Effector memory CD4-positive, alpha-beta T cell (primary cell): ENCODE measurements at places on chromosomes 7 and 10.

- DNase-seq = no peak
Observed at GRCh38 chr10:122165484-122166276, 105.4 kb upstream of the BTBD16 start.

GRCh38 chr10:14653271-14654161 is 121.2 kb downstream of the FAM107B start:
- no peak for DNase-seq

DNA sequence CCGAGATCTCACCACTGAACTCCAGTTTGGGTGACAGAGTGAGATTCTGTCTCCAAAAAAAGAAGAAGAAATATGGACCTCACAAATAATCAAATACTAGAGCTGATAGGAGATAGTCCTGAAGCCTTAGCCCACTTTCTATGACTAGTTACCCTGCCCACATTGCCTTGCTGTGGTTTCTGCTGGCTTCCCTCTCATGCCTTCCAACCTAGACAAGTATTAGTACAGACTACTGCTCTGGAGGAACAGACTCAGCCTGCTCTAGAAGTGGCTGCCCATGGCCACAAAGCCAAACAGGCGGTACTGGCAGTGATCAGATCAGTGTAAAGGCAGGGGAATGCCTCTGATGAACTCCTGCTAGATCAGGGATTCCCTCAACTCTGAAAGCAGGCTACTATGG is 89.7 kb upstream of the PRKAR2B start:
- no peak for DNase-seq

DNA sequence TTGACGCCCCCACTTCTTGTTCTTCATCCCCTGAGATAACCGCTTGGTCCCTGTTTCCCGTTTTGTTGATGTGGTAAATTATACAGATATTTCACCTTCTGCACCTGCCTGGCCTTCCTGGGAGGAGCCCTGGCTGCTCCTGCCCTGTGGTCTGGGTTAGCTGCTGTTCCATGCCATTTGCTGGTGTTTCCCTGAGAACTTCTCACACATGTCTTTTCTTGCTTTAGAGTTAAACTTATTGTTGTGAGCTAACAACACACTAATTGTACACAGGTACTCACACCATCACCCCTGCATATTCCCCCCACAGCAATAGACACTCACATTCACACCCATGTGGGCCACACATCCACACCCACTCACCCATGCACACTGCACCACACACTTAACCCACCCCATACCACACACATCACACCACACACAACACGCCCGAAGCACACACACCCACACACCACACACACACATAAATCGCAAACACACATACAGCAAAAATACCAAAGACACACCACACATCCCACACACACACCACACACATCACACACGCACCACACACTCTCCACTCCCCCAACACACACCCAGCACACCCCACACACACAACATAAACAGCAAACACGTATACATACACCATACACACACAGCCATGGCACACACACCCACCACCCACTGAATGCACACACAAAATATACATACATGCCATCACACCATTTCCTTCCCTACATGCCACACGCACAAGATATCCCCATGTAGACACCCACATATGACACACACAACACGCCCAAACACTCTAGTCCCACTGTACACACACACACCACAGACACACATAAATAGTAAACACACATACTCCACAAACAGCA is 19.4 kb upstream of the ANTXRL start:
- DNase-seq = no peak

GRCh38 chr7:87850836-87851593 is 25.1 kb downstream of the SLC25A40 start:
- DNase-seq = no peak

GRCh38 chr7:134825666-134826065 is 46.2 kb downstream of the CALD1 start:
- DNase-seq = no peak

DNA sequence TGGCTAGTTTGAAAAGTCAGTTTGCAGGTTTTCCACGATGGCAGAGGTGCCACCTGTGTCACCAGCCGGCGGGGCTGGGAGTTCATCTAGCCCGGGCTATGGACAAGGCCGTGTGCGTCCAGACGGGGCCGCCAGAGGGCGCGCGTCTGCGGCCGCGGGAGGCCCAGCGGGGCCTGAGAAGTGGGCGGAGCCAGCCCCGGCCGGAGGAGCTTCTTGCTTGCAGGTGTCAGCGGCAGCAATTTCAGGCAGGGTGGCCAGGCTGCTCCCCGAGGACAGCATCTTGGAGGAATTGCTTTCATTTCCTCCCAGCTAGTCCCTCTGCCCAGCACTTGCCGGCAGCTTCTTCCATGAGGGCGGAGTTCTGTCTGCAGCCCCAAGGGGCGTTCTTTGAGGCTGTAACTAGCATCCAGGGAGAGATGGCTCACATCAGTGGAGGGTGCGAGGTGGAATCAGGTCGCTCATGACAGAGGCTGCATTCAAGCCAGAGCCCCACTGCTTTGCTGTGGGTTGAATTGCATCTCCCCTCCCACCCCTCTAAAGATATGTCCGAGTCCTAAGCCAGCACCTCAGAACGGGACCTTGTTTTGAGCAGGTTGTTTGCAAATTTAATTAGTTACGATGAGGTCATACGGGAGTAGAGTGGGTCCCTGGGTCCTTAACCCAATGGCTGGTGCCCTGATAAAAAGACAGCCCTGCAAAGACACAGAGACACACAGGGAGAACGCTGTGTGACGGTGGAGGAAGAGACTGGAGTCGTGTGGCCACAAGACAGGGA is 85.9 kb upstream of the MKI67 start:
- peak; percentile 76 for DNase-seq

- no peak for DNase-seq
Observed at GRCh38 chr7:141483044-141483443, 68.2 kb upstream of the AGK start.

GRCh38 chr7:17934612-17935240 is 5.6 kb downstream of the SNX13 start:
- DNase-seq = no peak

DNA sequence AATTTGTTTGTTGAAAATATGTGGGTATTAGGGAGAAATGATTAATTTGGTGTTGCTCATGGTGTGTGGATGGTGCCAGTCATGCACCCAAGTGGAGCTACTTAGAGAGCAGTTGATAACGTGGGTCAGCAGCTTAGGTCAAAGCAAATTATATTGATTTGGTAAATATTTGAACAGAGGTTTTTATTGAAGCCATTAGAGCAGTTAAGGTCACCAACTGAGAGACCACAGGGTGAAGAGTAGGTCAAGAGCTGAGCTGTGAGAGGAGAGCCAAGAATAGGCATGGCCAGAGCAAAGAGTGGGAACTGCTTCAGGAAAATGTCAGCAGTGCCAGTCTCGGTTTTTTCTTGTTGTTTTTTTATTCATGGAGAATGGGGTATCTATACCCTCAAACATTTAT is 97.9 kb downstream of the TMEM168 start:
- DNase-seq = no peak

DNA sequence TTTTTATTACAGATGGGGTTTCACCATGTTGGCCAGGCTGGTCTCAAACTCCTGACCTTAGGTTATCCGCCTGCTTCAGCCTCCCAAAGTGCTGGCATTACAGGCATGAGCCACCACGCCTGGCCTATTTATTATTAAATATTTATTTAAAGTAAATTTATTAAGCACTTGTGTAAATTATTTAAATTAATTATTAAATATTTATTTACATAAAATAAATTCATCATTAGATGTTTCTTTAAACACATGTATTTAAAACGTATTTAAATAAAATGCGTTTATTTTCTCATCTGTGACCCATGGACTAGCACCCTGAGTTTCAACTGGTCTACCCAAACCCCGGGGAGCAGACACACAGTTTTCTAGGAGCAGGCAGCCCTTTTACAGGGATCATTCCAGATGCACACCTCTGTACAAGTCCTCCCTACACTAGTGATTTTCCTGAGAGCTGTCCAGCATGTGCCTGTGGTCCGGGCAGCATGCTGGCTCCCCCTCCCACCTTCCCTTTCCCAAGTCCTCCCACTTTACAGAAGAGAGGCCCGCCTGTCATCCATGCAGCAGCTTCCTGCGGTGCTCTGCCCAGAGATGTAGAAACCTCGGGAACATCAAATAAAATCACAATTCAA is 89.2 kb upstream of the ATP6V0A4 start:
- no peak for DNase-seq

- no peak for DNase-seq
Observed at GRCh38 chr10:17872191-17873091, 63.3 kb downstream of the MRC1 start.

DNA sequence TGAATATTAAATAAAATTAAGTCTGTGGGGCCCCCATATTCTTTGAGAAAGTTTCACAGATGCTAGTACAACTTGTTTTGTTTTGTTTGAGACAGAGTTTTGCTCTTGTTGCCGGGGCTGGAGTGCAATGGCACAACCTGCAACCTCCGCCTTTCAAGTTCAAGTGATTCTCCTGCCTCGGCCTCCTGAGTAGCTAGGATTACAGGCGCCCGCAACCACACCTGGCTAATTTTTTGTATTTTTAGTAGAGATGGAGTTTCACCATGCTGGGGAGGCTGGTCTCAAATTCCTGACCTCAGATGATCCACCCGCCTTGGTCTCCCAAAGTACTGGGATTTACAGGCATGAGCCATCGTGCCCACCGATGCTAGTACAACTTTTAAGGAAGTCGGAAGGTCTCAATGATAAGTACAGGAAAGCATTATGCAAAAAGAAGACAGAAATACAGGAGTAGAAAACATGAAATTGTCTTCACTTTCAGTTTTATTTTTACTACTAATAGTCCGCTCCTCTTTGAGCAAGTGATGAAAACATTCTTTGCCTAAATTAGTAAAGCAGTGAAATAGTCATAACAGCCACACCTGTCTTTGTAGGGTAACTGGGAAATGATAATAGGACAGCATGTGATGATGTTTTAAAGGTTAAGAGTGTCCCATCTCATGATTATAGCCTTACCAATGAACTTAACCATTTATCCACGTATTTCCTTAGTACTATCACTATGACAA is 147.5 kb downstream of the SEMA3D start:
- no peak for DNase-seq

DNA sequence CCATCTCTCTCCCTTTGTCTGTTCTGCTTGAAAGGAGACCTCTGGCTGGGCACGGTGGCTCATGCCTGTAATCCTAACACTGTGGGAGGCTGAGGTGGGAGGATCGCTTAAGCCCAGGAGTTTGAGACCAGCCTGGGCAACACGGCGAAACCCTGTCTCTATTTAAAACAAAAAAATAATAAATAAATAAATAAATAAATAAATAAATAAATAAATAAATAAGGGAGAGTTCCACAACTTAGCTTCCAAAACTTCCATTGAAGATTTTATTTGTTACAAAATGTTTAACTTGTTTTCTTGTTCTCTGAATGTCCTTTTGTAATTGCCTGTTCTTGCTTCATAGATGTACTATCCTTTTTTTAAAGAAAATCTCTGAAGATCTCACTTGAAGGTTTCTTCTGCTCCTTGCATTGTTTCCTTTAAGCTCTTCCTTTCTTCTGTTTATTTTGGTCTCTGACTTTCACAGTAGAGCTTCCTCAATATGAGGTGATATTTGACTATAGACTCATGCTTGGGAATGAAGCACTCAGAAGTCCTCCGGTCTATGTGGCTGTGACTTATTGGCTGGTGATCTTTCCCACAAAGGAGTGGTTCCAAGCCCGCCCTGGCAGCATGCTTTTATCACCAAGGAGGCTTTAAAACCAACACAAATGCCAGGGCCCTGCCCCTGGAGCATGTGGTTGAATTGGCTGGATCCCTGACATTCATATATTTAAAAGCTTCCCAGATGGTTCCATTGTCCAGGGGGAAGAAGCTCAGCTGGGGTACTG is 18.1 kb upstream of the NPTX2 start:
- DNase-seq = no peak

GRCh38 chr10:15365692-15366091 is 5.4 kb downstream of the FAM171A1 start:
- DNase-seq = no peak

GRCh38 chr10:79322616-79323543 is 24.4 kb upstream of the PPIF start:
- peak; percentile 63 for DNase-seq

GRCh38 chr7:157640144-157640543 is 303.3 kb downstream of the DNAJB6 start:
- no peak for DNase-seq

DNA sequence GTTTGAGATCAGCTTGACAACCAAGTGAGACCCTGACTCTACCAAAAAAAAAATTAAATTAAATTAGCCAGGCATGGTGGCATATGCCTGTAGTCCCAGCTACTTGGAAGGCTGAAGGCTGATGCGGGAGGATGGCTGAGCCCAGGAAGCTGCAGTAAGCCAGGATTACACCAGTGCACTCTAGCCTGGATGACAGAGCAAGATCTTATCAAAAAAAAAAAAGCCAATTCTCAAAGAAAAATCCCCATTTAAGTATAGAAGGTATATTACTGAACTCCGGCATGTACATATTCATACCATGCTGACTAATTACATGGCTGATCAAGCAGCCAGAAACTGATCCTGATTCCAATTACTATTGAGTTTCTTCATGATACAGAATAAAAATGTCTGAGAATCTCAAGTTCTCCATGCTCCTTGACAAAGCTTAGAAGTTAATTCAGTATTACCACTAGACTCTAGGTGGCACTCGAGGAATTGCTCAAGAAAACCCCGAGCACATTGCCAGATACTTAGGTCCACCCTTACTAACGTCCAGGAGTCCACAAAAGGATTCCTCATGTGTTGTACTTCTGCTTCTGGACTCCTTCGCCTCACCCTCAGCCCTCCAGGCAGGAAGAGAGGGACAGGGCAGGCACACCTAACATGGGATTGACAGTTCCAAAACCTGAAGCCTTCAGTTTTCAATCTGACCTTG is 148.9 kb downstream of the PARD3 start:
- no peak for DNase-seq

- no peak for DNase-seq
Observed at GRCh38 chr10:101557541-101557940, 30.5 kb downstream of the POLL start.

GRCh38 chr7:22669692-22670421 is 57.1 kb upstream of the IL6 start:
- no peak for DNase-seq

DNA sequence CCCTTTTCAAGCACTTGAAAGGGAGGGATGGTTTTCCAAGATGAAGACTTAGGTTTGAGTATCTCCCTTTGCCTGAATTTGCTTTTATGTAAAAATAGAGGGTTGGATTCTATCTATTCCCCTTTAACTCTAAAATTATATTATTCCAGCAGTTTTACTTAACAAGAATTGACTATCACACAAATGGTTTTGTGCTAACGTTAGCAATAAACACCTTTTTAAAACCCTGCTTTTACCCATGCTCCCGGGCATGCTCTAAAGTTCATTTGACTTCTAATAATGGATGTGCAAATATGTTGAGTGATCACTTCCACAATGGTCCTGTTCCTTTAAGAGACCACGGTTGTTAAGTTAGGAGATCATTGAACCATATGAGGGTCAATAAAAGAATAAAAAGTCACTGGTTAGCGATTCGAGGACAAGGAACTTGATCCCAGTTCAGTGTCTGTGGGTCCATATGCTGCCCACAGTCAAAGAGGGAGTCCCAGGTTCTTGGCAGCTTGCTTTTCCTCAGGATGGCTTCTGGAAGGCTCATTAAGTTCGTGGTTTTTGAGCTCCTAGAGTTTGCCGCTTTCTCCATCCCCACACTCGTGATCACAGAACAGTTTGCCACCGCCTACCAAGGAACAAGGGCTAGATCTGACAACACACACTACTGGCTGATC is at the start of gene TMEM236:
TMEM236 (plus strand) TSS at position 421 of the 665 bp plus-strand sequence; CDS start at position 516, 95 bp downstream.
- no peak for DNase-seq

- DNase-seq = no peak
Observed at GRCh38 chr7:65938336-65938895, 43.6 kb downstream of the GUSB start.

GRCh38 chr7:56046721-56047445 is 4.4 kb downstream of the PSPH start:
- DNase-seq = no peak
